Placental epithelial cell (primary cell): ENCODE measurements at places on chromosomes 4 and X. TPM values are rescaled to one million over a fixed set of nuclear protein-coding genes. Genes with fewer than 3 reads are reported as not detected.

Gene KDM5C
- 150 and 168 TPM in 2 replicates for total RNA-seq

Gene WDR17
- under 0.01 and 0.22 TPM in 2 replicates for total RNA-seq

Gene NCAPG
- 7.5 and 8.7 TPM in 2 replicates for total RNA-seq

Gene CXXC4
- 0.11 and 0.39 TPM in 2 replicates for total RNA-seq

Gene TLR1
- 0.79 and 0.98 TPM in 2 replicates for total RNA-seq

Gene TMSB15A
- total RNA-seq = 1.6 and 6.0 TPM in 2 replicates

Gene EDA
- total RNA-seq = 1.2 and 2.3 TPM in 2 replicates

Gene BEX5
- not detected in 2 replicates for total RNA-seq

Gene BMX
- not detected in 2 replicates for total RNA-seq

Gene DRP2
- total RNA-seq = under 0.01 and 0.11 TPM in 2 replicates

Gene MAGEC3
- not detected in 2 replicates for total RNA-seq

Gene UGT2B10
- total RNA-seq = not detected in 2 replicates

Gene CXorf49
- total RNA-seq = 0.39 TPM in 1 of 2 replicates, not detected in the other

Gene APLN
- 0.11 TPM in 1 of 2 replicates, not detected in the other for total RNA-seq

Gene MAP3K15
- under 0.01 TPM in 1 of 2 replicates, not detected in the other for total RNA-seq
